ENCODE measurements at places on chromosomes 1 and 21.

DNA sequence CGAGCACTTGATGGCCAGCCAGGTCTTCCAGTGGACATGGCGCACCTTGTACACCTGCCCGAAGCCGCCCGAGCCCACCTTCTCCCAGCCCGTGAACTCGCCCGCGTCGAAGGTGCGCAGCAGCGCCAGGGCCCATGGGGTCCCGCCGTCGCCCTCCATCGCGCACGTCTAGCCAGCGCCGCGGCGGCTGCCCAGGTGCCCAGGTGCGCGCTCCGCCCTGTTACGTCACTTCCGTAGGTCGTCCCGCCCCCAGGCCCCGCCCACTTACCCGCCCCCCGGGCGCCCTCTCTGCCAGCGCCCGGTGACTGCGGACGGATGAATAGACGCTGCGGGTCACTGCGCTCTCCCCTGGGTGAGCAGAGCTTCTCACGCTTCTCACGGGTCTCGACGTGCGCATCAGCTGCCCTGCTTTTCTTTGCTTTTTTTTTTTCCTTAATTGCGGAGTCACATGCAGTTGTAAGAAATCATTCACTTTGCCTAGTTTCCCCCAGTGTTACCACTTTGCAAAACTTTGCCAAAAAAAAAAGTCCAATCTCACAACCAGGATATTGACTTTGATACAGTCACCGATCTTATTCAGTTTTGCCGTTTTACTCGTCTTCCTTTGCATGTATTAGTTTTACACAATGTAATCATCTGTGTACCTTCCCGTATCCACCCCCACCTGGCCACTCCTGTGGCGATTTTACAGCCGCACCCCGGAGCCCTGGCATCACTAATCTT, at the start of gene RIPK4:
TSS of gene RIPK4 (minus strand) at position 170 of the 723 bp plus-strand sequence. CDS start at position 159, 11 bp downstream.
- DNase-seq, result peak; percentile 91

GRCh38 chr1:159771127-159771895, 9.5 kb upstream of the DUSP23 start:
- no peak for DNase-seq

DNA sequence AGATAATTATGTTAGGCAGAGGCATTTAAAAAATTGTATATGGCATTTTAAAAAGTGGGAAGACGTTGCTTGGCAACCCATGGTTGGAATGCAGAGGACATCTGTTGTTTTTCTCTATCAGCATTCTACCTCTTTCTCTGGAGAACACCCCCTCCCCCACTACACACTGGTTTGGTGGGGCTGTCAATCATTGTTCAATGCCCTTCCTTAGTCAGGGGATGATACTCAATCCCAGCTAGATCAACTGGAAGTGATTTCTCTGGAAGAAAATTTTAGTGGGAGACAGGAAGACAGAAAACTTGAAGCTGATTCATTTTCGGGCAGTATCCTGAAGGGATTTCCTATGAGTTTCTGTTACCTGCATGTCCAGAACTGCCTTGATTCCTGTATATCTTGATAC, 35.7 kb upstream of the CAP1 start:
- no peak for DNase-seq

- DNase-seq, result no peak
Measured at GRCh38 chr1:12293416-12293815, 63.6 kb downstream of the VPS13D start.

DNA sequence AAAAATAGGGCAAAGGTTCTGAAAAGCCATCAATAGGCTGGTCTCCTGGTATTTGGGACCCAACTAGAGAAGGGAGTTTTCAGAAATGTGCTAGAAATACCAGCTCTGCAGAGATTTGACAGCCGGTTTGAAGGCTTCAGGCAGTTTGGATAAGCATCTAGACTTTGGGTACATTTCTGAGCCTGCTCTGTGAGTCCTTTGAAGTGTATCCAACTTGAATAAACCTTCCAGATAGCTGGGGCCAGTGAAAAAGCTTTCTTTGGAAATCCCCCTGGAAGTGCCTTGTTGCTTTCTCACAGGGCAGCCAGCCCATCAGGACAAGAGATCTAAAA, 6.4 kb upstream of the PEF1 start:
- no peak for DNase-seq

DNA sequence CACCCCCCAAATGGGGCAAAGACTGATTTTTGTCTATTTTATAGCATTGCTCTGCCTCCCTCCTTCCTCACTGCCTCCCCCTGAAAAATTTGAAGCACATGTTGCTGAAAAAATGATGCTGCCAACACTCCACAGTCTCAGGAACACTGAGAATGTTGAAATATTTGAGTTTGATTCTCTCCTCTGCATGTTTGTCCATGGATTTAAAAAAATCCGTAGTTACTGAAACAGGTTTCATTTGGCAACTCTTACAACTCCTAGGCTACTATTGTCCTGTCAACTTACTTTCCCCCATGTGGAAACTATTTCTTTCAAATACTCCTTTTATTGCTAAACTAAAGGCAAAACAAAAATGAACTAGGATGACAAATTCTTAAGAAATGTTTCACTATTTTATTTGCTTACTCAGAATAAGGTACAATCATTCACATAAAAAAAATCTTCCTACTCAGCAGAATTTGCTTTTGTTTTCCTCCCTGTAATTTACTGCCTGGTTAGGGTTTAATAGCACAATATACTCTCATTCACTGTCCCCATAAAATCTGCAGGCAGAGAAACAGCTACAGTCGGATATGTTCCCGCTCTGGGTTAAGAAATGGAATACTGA, 50.2 kb downstream of the C21orf91 start:
- no peak for DNase-seq

DNA sequence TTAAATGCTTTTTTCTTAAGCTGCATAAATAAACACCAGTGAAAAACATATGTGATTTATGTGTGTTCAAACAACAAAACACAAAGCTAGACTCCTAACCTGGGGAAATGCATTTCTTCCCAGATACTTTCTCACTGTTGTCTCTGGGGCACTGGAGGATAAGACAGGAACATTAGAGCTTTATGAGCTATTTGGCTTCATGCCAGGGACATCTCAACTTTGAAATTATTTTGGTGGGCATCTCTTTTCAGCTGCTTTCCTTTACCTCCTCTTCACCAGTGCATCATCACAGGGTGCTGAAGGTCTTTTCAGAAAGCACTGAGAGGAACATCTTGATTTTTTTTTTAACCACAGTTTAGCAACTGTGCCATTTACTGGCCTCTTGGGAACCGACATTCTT, 212.9 kb downstream of the DNM3 start:
- DNase-seq, result no peak

DNA sequence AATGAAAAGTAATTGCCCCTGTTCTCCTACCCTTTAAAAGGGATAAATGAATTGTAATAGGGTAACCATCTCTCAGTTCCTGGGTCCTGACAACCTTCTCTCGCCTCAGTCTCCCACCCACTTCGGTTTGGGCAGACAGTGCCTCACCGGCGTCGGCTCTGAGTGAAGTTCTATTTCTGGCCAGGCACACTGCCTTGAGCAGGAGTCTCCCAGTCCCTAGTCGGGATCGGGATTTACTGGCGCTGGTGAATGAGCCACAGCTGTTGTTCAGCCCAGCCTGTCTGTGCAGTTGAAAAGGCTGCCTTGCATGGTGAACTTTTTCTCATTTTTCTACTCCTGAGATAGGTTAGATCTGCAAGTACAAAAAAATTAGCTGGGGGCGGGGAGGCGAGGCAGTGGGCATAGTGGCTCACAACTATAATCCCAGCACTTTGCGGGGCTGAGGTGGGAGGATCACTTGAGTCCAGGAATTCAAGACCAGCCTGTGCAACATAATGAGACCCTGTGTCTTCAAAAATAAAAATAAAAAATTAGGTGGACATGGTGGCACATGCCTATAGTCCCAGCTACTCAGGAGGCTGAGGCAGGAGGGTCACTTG, 7.4 kb downstream of the PLEKHM2 start:
- DNase-seq, result no peak

- DNase-seq, result no peak
Measured at GRCh38 chr1:201444792-201445191, 23.3 kb upstream of the TNNI1 start.

- DNase-seq, result peak; percentile 66
Measured at GRCh38 chr1:108719656-108720435, 7.1 kb downstream of the FNDC7 start.

- no peak for DNase-seq
Measured at GRCh38 chr1:184376369-184376768, 10.5 kb upstream of the C1orf21 start.

Measured in RCC 7860 (cell line).